Activated CD4-positive, alpha-beta T cell treated with anti-CD3 and anti-CD28 coated beads, Interleukin-2, amount 50 U/mL, for 1 hour (primary cell): ENCODE measurements at places on chromosomes 16 and 17.
A peak's percentile ranks its signal among the peaks of the same experiment; 100 is the strongest.

DNA sequence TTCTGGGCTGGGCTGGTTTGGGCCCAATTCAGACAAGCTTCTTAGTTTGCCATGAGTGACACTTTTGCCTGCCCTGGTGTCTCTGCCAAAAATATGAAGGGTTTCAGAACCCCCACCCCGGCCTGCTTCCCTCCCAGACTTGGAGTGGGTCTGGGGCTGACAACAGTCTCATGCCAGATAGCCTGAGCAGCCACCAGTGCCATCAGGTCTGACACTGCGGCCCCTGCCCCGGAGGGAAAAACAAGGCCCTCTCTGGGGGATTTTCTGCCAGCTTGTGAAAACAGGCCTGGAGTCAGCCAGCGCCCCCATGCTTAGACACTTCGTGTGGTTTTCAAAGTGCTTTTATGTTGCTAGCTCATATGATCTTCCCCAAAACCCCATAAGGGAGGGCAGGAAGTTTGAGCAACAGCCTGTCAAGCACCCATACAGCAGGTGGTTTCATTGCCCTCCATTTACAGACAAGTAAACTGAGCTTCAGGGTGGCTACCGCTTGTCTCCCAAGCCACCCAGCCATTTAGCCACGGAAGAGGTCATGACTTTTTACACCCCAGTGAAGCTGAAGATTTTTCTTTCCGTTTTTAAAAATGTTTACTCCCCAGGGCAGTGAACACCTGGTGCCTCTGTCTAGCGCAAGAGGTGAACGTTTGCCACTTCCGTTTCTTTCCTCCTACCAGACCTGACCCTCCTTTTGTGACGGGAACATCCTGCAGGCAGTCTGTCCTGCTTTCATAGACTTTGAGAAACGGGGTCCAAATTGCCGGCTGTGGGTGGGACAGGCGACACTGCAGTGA, 300.6 kb downstream of the SEC14L1 start:
- peak; percentile 70 for DNase-seq

DNA sequence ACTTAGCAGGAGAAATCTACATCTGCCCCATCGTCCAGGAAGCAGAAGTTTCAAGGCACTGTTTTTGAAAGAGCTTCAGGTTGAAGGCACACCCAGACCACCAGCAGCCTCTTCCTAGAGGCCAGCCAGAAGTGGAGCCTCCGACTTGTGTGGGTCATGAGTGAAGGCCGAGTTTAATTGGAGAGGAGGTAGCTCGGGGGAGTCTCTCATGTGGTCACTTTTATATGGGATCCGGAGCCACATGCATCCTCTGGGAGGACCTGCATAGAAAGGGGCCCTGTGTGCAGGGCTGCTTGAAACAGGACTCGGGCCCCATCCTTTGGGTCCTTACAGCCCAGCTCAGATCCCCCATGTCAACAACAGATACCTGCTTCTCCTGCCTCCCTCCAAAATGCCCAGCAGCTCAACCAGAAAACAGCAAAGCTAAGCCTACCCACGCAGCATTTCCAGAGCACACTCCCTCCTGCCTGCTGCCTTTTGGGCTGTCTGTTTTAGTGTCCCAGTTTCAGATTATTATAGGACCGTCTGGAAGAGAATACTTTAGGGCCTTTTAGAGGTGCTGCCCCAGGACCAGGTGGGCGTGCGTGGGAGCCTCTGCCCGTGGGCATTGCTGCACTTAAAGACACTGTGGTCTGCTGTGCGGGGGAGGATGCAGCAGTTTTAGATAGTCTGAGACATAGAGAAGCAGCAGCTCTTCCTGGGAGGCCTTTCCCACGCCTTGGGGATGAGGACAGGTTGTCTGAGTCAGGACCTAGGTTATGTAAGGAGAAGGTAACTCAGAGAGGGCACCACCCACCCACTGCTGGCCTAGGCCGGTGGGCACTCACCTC, 29.5 kb downstream of the MPRIP start:
- DNase-seq: no peak

- DNase-seq: no peak
Measured at GRCh38 chr16:68420366-68420942, 27.9 kb downstream of the SMPD3 start.

GRCh38 chr17:77129568-77130301, 11.0 kb upstream of the SEC14L1 start:
- DNase-seq: no peak

DNA sequence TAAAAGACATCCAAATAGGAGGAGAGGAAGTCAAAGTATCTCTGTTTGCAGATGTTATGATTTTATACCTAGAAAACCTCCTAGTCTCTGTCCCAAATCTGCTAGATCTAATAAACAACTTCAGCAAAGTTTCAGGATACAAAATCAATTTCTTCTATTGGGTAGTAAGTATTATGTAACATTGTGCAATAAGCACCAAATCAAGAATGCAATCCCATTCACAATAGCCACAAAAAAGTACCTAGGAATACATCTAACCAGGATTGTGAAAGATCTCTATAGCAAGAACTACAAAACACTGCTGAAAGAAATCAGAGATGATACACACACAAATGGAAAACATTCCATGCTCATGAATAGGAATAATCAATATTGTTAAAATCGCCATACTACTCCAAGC, 13.0 kb downstream of the NLRP1 start:
- no peak for DNase-seq

DNA sequence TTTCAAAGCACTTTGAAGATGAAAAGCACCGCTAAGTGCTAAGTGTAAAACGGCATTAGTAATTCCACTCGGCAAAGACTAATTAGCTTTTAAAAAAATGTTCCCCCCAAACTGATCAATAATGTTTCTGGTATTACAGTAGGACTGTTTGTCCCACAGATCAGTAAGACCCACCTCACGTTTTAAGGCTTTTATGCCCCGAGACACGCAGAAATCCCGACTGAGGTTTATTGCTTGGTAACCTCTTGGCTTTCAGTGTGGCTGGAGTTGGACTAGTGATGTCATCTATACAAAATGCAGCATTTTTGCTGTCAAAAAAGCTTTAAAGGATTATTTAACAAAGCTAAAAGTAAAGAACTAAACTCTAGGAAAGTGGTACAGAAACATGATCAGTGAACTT, 414.6 kb upstream of the PSMD7 start:
- no peak for DNase-seq

GRCh38 chr17:80286638-80286960, 25.9 kb downstream of the RNF213 start:
- DNase-seq: no peak

DNA sequence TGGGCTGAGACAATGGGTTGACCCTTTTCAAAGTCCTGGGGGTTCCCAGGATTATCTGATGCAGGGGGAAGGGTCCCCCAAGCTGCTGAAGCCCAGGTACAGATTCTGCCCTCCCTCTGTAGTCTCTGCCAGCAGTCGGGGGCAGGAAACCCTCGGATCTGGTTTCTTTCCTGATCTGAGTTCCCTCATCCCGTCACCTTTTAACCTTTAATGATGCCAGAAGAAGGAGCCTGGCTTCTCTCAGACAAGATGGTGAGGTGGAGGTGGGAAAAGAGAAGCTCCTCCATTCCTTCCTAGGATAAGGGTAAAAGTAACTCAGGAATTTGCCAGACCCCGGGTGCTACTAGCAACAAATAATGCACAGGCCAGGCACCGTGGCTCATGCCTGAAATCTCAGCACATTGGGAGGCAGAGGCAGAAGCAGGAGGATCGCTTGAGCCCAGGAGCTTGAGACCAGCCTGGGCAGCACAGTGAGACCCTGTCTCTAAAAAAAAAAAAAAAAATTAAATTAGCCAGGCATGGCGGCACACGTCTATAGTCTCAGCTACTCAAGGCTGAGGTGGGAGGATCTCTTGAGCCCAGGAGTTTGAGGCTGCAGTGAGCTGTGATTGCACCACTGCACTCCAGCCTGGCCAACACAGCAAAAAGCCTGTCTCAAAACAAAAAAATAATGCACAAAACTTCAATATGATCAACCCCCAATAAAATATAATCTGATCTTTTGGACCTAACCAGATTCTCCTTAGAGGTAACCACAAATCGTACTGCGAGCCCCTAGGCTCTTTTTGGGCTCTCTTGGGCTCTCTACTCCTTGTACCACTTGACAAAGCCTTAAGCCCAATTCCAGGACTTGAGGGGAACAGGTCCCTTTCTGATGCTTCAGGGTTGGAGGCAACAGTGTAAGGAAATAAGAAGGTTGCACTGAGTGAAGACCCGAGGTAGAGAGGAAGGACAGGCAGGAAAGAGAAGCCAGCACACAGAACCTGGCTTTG, 5.7 kb downstream of the CDC42EP4 start:
- DNase-seq: no peak

DNA sequence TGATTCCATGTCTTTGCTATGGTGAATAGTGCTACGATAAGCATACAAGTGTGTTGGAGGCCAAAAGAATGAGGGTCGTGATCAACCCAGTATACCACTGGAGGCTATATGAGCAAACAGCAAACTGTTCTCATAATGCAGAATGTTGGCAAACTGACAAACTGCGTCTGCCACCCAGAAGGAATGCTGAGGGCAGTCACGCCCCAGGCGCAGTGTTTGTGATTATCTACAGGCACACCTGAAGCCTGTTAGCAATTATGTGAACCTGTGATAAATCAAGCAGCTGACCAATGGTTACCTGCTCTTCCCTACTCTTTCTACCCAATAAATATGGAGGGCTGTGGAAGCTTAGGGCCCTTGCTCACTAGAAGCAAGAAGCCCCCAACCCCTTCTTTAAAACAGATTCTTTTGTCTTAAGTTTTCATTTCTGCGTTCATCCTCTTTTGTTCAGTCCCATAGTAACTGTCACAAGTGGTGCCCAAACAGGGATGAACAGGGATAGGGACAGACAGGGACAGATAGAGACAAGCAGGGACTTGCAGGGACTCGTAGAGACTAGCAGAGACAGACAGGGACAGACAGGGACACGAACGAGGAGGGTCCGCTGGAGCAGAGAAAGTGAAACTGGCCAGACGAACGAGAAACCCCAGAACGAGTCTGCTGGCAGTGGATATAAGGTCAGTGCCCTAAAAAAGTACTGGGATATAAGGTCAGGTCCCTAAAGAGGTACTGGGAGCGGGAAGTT, 25.1 kb downstream of the CD300LG start:
- no peak for DNase-seq

DNA sequence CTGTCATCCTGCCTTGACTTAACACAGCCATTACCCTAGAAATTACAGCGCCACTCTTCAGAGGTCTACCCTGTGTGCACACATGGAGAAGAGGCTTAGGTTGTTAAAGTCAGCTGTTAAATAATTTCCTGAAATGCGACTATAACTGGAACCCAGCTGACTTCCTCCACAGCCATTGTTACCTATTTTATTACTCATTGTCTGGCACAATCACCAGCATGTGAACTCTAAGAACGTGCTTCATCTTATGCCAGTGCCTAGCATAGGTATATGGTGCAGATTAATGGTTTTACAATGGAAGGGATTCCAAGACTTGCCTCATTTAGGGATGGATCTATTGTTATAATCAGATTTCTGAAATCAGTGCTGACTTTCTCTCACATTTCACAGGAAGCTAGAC, 11.9 kb downstream of the RDM1 start:
- no peak for DNase-seq

- DNase-seq: no peak
Measured at GRCh38 chr16:907361-907760, 63.4 kb downstream of the LMF1 start.

DNA sequence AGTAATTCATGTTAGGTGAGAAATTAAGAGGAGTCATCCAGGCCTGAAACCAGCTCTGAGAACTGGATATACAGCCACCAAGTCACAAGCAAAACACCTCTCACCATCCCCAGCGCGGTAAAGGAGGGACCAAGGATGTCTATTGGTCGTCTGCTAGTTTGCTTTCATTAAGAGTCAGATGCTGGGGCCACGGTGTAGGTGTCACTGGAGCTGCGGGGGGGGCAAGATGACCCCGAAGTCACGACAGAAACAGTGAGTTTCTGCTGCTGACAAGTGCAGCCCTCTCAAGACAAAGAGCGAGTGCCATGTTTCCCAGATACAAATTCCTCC, 790 bp downstream of the NCBP3 start:
- peak; percentile 3 for DNase-seq

- no peak for DNase-seq
Measured at GRCh38 chr17:77965352-77965751, 6.8 kb downstream of the TNRC6C start.

GRCh38 chr17:56149266-56150036, 3.8 kb upstream of the ANKFN1 start:
- no peak for DNase-seq

- DNase-seq: no peak
Measured at GRCh38 chr16:11576427-11577289, 10.1 kb downstream of the LITAF start.

- no peak for DNase-seq
Measured at GRCh38 chr16:31888735-31889134, 15.1 kb downstream of the ZNF267 start.

DNA sequence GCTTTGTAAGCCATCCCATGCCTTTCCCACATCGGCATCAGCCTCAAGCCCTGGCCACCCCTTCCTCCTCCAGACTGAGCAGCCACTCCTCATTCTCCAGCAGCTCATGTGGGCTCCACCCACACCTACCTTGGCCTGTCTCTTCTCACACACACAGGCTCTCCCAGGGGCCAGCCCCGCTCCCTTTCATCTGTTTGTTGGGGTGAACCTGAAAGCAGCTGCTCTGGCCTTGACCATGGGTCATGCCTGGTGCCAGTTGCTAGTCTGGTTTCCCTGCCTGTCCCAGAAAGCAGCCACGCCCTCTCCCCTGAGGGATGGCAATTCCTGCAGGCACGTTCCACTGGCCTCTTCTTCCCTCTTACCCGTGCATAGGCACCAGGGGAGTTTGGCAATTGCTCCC, 11.4 kb upstream of the TMEM238L start:
- DNase-seq: no peak

DNA sequence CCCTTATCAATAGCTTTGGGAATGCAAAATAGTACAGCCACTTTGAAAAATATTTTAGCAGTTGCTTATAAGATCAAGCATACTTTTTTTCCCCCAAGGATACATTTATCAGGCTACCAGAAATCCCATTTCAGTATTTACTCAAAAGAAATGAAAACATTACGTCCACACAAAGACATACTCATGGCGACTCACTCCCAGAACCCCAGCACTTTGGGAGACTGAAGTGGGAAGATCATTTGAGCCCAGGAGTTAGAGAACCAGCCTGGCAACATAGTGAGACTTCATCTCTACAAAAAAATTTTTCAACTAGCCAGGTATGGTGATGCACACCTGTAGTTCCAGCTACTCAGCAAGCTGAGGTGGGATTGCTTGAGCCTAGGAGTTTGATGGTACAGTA, 5.9 kb downstream of the SKA2 start:
- DNase-seq: no peak
